NCI-H1105 treated with DMSO at 0.1 percent for 48 hours (cell line): ENCODE measurements at places on chromosomes 4 and X.

DNA sequence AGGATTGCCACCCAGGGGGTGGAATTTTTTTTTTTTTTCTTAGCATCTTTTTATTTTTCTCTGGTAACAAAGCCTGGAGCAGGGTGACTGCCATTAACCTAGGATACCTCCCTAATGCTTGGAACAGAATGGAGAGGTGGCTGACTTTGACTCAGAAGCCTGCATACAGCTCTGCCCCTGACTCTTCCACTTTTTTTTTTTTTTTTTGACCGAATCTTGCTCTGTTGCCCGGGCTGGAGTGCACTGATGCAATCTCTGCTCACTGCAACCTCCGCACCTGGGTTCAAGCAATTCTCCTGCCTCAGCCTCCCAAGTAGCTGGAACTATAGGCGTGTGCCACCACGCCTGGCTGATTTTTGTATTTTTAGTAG is 341 bp upstream of the SLC2A9 start:
- no peak for DNase-seq

GRCh38 chr4:16767861-16768260 is 130.6 kb downstream of the LDB2 start:
- DNase-seq, result peak; percentile 1

- no peak for DNase-seq
Observed at GRCh38 chr4:70943114-70943513, 40.9 kb downstream of the MOB1B start.

DNA sequence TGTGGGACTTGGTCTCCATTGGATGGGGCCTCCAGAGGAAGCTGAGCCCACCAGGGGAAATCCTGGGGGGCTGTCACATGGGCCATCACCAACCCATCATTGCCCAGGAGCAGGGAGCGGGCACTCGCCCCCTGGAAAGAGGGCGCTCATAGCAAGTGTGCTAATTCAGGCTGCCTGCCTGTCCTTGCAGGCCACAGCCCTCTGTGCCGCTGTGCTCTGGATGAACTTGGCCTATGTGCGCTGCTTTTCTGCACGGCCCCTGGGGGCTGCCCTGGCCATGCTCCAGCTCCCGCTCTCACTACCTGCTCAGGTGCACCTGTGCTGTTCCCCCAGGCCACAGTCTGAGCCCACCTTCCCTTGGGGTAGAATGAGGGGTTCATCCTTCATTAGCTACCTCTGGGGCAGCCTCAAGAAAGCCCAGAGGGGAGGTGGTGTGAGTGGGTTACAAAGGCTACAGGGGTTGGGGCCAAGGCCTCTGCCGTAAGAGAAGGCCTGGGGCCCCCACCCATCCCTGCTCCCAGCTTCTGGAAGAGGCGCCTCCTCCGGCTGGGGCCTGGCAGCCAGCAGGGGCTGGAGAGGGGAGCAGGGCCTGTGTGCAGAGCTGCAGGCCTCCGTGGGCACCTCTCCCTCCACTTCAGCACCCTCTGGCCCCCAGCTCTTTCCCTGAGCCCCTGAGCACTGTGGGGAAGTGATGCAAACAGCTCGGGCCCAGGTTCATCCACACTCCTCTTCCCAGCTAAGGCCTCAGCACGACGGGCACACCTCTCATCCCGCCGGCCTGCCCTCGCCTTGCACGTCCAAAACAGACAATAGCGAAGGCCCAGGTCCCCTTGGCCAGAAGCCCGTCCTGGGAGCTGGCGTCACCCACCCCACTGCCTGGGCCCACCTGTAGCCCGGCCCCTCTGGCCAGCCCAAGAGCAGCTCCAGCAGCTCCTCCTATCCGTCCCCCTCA is 8.9 kb downstream of the CFAP99 start:
- DNase-seq, result no peak

DNA sequence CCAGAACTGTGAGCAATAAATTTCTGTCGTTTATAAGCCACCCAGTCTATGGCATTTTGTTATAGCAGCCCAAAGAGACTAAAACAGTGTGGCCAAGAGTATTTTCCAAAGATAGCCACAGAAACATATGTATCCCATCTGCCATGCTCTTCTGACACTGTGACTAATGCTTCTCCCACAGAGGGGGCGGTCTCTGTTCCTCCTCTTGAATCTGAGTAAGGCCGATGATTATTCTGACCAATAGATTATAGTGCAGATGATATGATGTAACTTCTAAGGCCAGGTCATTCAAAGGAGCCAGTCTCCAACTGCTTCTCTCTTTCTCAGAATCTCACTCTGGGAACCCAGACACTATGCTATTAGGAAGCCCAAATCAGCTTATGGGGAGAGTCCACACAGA is 570.7 kb downstream of the BCOR start:
- no peak for DNase-seq

DNA sequence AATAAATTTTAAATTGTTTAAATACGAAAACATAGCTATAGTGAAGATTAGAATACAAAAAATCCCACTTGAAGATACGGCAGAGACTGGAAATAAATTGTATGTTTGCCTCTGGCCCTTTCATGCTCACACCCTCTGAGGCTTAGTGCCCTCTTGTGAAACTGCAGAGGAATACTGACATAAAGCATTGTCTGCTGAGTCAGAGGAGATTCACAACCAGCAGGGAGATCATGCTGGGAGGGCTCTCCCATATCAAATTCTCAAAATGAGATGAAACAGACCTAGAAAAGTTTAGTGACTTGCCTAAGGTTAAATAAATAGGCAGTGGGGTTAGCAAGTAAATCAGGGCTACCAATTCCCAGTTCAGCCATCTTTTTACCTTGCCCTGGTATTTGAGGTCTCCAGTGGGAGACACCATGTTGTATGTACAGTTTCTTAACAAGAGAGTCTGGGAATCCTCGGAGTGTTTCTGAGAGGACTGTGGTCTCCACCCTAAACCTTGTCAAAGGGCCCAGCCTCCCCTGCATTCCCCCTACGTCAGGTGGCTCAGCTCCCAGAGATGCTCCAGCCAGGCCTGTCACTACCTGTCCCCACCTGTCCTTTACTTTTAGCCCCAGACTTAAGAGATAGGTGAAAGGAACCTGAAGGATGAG is 581.4 kb upstream of the DIPK2B start:
- peak; percentile 4 for DNase-seq

GRCh38 chrX:119340606-119341205 is 58.4 kb upstream of the SLC25A43 start:
- no peak for DNase-seq

- DNase-seq, result no peak
Observed at GRCh38 chr4:72348701-72349100, 220.3 kb downstream of the ADAMTS3 start.

- DNase-seq, result no peak
Observed at GRCh38 chr4:2767705-2768074, 11.6 kb upstream of the TNIP2 start.

DNA sequence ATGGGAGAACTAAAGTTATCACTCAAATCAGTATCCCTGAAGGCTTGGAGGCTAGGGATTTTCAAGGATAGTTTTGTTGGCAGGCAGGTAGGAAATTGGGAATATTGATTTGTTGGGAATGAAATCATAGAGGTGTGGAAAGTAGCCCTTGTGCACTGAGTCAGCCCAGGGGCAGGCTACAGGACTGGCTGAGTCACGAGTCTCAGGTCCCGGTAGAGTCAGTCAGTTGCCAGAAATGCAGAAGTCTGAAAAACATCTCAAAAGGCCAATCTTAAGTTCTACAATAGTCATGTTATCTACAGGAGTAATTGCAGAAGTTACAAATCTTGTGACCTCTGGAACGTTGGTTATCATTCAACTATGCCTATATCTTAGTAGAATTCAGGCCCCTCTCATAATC is 153.1 kb downstream of the GC start:
- DNase-seq, result no peak

DNA sequence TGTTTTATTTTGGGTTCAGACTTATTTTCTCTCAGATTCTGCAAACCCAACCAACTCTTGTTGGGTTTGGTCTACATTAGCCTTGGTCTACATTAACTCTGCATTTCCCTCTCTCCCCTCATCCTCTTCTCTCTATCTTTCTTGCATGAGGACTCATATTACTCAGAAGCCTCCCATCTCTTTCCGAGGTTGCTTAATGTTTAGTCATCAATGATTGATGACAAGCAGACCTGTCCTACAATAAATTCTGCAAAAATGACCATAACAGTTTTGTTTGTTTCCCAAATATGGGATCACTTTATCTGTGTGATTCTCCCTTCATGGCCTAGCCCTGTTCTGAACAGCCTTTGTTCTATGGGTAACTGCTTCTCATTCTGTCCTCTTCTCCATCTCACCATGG is 75.2 kb downstream of the GABRB1 start:
- no peak for DNase-seq

GRCh38 chr4:59814402-59815010 is 1385.6 kb upstream of the ADGRL3 start:
- no peak for DNase-seq

- no peak for DNase-seq
Observed at GRCh38 chrX:45323387-45323786, 122.7 kb upstream of the DIPK2B start.

- DNase-seq, result no peak
Observed at GRCh38 chrX:46620505-46620904, 46.9 kb downstream of the CHST7 start.

DNA sequence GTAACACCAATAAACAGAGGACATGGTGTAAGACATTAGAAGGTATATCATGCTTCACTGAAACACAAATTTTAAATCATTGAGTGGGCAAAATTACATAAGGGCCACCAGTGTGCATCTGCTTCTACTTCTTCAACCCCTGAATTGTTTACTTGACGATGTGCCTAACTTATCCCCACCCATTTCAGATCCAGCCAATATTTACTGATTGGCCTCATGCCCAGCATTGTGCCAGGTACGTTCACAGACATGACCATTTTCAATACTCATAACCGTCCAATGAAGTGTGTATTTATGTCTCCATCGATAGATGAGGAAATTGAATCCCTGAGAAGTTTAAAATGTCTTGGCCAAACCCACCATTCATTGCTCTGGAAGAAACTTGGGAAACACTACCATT is 208.3 kb upstream of the MID1 start:
- DNase-seq, result peak; percentile 86

GRCh38 chrX:105228602-105229001 is 8.1 kb upstream of the TEX13A start:
- no peak for DNase-seq

DNA sequence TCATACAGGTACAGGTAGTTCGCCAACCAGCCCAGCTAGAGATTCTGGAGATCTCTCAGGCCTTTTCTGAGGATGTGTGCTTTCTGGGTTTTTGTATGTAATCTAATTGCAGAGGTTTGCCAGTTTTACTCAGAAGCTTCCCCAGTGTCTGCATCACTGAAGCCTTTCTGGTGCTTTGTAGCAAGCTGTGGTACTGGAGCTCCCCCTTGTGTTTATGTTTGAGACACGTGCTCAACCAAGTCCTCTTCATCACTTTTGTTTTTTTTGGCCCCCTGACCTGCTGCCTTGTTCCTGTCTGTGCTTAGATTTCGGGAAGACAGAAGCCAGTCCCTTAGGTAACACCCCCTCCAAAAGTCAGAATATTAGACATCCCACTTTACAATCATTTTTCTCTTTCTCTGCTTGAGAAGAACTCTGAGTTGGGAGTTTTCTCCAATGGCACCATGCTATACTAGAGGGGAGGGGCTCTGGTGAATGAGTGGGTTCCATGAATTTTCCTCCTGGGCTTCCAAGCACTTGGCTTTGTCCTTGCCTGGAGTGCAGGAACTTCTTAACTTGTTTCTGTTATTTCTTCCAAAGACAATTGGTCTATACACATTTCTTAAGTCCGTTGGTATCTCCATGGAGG is 128.4 kb upstream of the TBC1D9 start:
- peak; percentile 49 for DNase-seq

- no peak for DNase-seq
Observed at GRCh38 chr4:139629436-139630125, 36.0 kb upstream of the MGST2 start.

DNA sequence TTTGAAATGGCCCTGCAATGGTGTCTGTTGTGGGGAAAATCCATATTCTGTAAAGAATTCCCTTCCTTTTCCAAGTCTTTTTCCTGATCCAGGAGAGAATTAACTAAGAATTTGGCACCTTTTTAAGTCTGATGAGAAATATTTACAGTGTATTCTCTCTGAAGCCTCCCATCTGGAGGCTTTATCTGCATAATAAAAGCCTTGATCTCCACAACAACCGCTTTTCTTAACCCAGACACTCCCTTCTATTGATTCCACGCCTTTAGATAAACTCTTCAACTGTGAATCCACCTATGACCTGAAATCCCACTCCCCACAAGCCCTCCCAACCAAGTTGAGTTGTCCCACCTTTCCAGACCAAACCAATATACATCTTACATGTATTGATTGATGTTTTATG is 43.1 kb upstream of the TMPRSS11E start:
- no peak for DNase-seq

DNA sequence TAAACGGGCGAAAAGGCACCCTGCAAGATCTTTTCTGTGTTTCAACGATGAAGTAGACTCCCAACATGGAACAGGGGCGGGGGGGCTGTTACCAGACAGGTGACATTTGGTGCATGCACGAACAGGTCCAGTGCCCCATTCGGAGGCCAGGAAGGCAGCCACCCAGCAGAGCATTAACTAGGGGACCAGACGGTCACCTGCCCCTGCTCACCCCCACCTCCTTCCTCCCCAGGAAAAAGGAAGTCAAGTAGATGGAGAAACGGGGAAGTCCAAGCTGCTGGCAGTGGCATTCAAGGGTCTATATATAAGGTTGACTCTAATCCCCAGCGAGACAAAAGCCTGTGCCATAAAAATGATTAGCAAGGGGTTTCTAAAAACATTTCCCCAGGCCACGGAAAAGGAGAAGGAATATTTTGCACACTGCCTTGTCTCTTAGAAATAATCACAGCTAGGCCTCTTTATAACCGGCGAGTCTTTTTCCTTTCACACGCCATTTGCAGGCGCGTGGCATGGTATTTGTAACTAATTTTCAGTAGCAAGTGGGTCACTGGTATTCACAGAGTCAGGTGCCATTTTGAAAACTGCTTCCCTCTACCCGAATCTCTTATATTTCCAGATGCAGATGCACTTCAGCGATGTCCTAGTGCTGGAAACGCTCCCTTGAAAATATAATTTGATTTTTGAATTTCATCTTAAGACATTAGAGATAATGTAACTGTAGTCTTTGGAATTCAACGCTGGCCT is 1.2 kb upstream of the TMSB4X start:
- peak; percentile 72 for DNase-seq

GRCh38 chrX:70252491-70252890 is 7.5 kb downstream of the P2RY4 start:
- DNase-seq, result no peak

GRCh38 chr4:144362366-144362765 is 221.8 kb upstream of the GYPA start:
- no peak for DNase-seq

GRCh38 chr4:15711762-15712161 is 8.9 kb downstream of the BST1 start:
- no peak for DNase-seq

- DNase-seq, result peak; percentile 59
Observed at GRCh38 chr4:110193822-110194761, 4.3 kb downstream of the ELOVL6 start.

DNA sequence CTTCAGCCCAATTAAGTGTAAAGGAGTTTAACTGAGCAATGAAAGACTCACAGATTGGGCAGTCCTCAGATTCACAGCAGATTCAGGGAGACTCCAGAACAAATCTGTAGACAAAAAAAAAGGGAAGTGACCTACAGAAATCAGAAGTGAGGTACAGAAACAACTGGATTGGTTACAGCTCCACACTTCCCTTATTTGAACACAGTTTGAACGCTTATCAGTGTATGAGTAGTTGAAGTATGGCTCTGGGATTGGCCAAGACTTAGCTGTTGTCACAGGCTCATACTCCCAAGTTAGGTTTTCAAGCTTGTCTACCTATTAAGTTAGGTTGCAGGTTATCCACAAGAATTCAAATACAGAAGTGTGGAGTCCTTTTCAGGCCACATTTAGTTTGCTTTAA is 112.4 kb upstream of the ELOVL6 start:
- DNase-seq, result no peak

GRCh38 chr4:19408490-19408889 is 843.2 kb upstream of the SLIT2 start:
- DNase-seq, result no peak
